ENCODE measurements at places on chromosomes 1 and 21.

DNA sequence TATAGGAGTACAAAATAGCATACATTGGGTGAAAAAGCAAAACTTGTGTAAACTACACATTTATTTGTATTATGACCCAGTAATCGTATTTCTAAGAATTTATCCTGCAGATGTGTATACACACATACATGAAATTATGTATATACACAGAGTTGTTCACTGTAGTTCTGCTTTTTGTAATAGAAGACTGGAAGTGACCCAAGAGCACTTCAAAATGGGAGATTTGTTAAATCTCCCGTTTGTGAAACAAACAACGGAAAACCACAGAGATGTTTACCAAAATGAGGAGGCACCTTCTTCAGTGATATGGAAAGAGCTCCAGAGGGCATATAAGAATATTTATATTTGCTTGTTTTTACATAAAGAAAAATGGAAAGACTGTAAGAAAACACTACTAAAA, 18.0 kb upstream of the MNDA start:
- DNase-seq, result no peak

GRCh38 chr1:186014370-186015037, 280.3 kb downstream of the HMCN1 start:
- no peak for DNase-seq

DNA sequence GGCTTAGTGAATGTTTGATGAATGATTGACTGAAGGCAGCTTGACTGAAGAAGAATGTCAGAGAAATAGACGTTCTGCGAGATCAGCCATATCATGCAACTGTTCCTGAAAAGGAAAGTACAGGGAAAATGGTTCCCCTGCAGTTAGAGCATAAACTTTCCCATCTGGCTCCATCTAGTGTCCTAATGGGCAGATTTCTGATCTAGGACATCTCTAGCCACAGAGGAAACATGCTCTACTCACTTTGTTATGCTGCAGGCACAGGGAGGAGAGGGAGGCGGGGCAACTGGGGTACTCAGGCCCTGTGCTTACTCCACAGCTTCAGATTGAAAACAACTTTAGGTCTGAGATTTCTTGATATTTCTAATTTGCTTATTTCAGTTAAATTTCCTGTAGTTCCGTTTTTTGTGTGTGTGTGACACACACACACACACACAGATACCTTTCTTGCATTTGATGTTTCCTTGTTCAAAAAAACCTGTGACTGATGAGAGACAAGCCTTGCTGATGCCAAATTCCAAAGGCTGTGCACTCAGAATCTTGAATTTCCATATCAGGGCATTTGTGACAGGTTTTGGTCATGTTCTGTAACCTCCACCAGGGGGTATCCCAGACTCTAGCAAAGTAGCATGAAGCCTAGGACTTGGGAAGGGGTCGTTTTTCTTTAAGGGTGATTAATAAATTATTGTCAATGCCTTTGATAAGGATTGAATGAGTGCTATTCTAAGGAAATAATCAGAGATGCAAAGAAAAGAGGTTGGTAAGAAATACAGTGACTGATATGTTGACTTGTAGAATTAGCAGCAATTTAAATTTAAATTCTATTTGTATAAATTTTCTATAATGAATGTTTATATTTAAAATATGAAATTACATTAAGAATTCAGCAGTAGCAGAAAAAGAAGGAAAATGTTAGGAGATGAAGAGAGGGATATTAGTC, 139.7 kb upstream of the BEND5 start:
- DNase-seq, result no peak

DNA sequence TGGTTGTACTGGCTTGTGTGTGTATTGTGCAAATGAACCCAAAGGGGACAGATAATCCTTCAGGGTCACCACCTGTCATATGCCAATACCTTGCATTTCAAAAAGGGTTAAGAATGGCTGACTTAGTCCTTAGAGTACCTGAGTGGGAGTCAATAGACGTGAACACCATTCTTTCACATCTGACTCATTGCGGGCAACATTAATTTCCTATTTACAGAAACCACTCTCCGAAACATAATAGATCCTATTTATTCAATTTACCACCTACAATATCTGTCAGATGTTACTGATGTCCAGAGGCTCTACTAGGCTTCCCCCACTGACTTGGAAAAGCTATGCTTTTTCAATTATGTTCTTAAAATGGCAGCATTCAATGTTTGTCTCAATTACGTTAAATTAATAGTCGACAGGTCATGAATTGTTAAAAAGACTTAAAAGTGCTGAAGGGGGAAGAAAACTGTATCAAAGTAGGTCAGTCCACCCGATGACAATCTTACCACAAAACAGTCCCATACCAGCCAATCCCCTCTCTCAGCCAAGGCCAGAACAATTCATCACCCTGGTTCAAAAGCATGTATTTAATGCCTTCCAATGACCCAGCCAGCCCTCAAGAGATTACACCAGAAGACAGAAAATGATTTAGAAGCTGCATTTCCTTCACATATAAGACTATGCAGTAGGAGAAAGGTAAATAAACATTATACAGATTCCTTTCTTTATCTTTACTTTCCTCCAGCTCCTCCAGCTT, 48.6 kb upstream of the PLA2G2C start:
- DNase-seq, result no peak

GRCh38 chr1:162994921-162995320, 74.2 kb upstream of the RGS4 start:
- DNase-seq, result no peak

GRCh38 chr1:224745394-224745793, 129.3 kb downstream of the CNIH3 start:
- DNase-seq, result no peak

- no peak for DNase-seq
These were observed 286.0 kb downstream of the NFIA start for GRCh38 chr1:61368366-61368765.
